ENCODE measurements at places on chromosomes 12 and 14.

DNA sequence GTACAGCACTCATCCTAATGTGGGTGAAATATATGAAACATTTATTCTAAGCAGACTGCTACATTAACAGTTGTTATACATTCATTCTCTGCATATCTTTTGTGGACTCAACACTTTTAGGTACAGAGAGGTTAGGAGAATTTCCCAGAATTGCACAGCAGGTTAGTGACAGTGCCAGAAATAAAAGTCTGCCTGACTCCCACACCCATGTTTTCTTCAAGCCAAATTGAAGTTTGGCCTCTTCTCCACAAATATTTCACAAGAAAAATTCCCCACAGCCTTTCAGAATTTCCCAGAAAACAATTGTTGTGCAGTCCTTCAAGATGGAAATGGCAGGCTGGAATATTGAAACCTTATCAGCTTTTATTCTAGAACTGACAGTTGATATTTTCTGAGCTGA lies 464.8 kb downstream of the RAD51B start:
- ATAC-seq: no peak

DNA sequence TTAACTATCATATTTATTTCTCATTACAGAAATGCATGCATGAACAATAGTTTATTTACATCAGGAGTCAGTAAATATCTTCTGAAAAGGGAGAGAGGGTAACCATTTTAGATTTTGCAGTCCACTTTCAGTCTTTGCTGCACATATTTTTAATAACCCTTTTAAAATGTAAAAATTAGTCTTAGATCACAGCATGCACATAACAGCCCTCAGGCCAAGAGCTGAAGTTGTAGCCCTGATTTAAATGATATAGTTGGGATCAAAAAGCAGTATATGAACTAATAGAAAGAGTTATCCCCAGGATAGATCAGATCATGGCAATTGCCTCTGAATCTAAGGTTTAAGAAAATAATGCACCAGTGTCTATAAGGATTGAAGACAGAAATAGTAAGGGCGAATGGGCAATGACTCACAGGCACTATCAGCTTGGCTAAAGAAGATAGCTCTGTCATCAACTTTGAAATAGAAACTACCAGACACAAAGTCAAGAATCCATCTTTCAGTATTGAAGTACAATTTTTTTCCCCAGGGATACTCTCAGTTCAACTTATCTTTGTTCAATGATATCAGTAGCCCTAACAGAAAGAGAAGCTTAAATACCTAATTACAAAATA lies 13.1 kb upstream of the CLEC7A start:
- no peak for ATAC-seq

DNA sequence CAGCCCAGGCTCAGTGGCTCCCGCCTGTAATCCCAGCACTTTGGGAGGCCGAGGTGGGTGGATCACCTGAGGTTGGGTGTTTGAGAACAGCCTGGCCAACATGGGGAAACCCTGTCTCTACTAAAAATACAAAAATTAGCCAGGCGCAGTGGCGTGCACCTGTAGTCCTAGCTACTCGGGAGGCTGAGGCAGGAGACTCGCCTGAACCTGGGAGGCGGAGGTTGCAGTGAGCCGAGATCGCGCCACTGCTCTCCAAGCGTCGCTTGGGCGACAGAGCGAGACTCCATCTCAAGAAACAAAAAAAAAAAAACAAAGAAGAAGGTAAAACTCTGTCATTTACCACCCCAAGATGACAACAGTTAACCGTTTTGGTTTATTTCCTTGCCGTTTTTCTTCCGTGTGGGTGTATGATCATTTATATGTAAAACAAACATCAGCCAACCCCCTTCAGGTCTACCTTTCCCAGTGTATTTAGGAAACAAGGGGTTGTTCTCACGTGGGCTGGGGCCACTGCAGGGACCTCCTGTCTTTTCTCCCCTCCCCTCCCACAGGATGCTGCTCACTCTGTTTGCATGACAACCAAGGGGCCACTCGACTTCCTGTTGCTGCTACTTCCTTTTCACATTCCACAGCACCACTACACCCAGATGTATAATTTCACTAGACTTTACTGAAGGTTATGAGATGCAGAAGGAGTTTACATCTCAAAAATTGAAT lies 13.6 kb downstream of the TTC9 start:
- peak; percentile 75 for ATAC-seq

DNA sequence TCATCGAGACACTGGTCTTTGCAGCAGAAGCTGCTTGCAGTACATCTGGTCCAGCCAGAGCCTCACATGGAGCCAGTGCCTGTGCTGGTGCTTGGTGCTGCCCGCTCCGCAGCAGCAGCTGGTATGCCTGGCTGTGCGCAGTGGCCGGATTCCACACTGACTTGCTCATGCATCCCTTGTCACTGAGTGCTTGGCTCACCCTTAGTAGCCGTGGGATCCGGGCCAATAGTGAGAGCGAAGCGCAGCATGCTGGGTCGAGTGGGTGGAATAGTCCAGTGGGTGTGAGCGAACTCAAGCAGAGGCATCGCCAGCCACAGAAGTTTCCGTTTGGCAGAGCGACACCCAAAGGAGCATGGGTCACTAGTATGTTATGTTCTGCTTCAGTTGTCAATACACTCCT lies 10.1 kb upstream of the FBXO33 start:
- ATAC-seq: no peak

DNA sequence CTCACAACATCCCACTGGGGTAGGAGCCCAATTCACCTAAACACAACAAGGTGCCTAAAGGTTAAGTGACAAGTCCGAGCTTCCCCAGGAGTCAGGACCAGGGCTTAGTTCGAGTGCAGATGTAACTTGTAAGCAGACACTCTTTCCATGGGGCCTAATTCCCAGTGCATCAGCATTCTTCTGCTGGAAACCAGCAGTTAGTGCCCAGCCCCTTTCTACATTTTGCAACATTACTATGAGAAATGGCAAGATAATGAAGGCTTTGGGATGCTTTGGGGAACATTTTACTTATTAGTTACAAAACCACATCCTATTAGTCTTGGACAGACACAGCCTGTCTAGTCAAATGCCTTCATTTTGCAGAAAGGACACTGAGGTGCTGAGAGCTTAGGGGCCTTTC lies 179.8 kb downstream of the CALM1 start:
- no peak for ATAC-seq

DNA sequence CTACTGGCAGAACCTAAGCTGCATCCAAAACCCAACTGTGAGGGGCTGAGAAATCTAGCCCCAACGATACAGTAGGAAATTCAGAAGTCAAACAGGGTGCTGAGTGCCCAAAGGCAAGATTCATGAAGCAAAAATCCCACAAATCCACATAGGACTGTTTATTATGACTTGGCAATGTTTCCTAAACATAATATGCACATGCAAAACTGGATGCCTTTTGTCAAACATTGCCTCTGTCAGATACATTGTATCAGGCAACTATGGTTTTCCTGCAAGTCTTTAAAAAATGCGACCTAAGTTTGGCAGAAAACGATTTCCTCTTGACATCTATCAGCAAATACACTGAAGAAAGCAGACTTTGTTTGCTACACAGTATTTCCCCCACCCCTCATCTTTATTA lies 27.3 kb upstream of the YARS2 start:
- ATAC-seq: no peak

DNA sequence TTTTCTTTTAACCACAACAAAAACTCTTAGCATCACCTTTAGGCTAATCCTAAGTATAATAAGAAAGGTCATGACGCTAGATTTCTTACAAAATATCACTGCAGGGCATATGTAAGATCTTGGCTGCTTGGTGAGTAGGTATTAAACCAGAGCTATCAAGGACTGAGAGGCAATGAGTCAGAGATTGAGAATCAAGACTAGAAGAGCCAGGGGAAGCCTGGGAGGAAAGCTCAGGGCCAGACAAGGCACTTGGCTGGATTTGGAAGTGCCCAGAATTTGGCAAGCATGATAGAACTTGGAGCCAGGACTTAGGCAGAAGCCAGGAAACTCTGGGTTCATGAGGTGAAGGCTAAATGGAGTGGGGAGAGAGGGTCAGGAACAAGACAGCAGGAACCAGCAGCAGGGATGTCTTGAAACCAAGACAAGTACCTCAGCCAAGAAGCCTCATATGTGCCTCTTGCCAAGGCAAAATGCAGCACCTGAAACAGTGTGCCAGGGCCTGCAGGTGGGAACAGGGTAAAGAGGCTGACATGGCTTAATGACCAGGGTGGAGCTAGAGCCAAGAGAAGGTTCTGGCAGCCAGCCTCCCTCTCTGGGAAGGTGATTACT lies 49.9 kb downstream of the PTHLH start:
- no peak for ATAC-seq

DNA sequence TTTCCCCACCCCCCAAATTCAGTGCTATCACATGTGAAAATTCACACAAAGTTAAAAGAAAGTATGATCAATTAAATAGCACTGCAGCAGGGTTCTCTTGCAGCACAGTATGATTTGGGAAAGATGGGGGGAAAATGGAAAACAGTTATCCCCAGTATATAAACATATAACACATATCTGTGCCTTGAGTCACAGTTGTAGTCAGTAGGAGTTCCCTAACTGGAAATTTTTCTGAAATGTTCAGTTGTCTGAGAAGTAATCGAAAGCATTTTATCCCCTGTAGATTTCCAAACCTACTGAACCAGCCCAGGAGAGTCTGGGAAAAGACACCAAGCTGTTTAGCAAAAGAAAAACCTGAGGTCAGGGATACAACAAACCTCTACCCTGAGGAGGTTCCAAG lies 47.0 kb downstream of the C12orf50 start:
- ATAC-seq: no peak

DNA sequence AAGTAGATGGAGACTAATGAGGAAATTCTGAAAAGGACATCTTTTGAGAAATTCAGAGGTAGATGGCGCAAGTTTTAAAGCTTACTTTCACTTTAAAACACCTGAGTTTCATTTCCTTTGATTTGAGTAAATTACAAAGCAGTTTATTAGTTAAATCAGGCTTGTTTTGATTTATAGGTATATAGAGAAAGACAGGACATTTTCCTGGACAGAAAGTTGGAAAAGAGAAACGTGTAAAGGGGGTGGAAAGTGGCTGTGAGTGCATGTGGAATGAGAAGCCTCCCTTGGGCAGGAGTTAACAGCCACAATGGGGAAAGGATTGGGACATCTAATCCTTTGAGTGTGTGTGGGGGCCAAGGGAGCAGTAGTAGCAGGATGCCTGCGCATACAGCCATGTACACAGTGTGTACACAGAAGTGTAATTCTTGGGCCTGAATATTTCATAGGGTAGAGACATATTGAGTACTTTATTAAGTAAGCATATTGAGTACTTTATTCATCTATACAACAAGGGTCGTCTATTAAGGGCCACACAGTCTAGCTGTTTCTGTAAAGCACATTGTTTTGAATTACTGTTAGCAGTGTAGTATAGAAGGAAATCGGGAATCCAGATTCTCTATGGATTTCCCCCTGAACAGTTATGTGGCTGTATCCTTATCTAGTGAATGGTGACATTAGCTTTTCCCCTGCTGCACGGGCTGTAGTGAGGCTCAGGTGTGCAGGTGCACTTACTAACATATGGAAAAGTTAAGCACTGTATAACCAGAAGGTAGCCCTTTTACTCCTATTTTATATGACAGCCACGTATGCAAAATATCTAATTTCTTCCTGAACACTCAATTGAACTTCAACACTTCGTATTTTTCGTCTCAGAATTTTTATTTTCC lies 19.1 kb downstream of the MARK3 start:
- ATAC-seq: no peak

- no peak for ATAC-seq
Observed at GRCh38 chr12:31474751-31475150, 116.2 kb downstream of the DENND5B start.

DNA sequence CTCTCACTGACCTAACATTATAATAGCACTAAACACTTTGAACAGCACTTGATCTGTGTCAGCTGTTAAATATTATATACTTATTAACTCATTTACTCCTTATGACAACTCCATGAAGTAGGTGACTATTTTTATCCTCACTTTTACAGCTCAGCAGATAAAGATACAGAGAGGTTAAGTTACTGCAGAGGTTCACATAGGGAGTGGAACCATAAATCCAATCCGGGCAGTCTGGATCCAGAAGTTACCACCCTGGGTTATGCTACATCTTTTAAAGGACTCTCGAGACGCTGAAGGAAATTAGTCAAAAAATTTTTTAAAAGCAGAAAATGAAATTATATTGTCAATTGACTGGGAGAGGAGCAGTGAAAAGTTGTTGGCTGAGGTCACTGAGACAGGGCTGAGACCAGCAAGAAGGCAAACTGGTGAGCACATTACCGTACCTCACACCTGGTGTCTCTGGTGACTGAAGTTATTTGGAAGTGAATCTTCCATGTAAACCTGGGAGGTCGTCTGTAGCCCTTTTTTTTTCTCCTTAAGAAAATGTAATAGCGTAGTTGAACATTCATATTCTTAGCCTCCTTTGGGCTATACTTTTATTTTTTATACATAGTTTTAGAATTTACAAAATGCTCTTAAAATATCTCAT lies 1.2 kb upstream of the RIMKLB start:
- no peak for ATAC-seq

- no peak for ATAC-seq
Observed at GRCh38 chr12:3303410-3304136, 187.4 kb upstream of the PRMT8 start.

DNA sequence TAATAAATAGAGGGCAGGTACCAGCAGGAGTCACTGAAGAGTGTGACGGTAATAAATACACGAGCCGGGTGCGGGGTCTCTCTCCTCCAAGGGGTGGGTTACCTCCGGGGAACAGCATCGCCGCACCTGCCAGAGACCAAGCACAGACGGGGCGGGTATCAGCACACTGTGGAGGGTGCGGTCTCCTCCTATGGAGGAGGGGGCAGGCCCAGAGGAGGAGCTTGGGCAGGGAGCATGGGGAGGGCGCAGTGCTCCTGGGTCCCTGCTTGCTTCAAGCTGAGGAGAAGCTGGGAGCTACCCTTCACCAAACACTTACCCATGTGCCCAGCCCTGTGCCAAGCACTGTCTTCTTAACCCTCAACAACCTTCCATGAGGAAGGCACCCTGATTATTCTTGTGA lies 12.8 kb downstream of the PGF start:
- ATAC-seq: peak; percentile 35

DNA sequence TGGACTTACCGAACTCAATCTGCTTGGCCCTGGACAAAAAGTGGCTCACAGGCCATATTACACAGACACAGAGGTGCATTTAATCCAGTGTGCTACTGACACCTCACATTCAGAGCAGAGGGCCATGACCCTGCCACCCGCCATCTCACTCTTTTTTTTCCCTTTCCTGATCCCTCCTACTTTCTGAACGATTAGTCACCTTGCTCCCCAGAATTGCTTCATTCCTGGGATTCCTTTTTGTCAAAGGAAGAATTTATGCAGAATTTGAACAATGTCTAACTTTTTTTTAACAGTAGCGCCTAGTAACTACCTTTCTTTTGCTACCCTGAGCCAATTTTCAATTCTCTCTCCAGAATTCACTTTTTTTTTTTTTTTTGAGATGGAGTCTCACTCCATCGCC lies 4.6 kb downstream of the PKP2 start:
- ATAC-seq: no peak

DNA sequence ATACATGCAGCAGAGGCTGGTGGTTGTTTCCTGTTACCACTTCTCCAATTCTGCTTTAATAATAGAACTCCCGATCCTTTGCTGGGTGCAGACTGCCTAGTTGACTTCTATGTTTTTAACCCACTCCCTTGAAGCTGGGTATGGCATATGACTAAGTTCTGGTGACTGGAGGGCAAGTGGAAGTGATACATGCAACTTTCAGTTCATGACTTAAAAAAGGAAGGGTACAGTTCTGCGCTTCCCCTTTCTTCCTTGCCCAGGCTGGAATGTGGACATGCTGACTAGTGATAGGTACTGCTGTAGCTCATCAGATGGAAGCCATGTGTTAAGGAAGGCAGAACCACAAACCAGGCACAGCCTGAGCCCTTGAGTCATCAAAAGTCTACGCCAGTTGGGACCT lies 2.4 kb upstream of the A2M start:
- peak; percentile 60 for ATAC-seq
